ENCODE measurements at places on chromosomes 4 and X.

- DNase-seq, result peak; percentile 30
These were observed 724 bp downstream of the THOC2 start for GRCh38 chrX:123731987-123732669.

DNA sequence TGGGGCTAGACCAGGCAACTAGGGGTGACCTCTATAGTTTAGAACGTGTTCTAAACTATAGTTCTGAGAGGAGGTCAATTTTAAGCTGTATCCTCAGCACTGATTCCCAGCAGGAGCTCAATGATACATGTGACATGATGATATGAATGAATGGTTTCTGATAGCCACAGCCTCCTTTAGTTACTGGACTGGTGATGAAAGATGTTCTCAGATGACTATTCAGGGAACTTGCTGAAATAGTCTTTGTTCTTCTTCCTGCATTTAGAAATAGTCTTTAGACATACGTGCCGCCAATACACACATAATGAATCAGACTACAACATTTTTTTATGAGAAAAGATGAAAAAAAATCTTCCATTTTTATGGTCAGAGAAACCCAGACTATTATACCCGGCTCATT lies 116.3 kb upstream of the TMEM150C start:
- no peak for DNase-seq

DNA sequence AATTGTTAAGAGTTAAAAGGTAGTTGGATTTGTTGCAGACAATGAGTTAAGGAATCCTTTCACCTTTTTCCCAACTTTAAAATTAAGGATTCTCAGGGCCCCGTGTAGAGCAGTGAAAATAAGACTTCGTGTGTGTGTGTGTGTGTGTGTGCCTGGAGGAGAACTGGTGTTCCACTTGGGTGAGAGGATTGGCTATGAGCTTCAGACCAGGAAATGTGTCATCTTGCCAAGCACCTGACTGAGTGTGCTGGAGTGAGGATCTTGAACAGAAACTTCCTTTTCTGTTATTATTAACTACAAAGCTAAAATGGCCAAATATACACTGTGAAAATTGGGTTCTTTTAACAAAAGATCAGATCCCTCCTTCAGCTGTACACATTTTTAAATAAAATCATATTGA lies 113.1 kb upstream of the VCX2 start:
- no peak for DNase-seq

GRCh38 chrX:130758072-130758471 lies 144.9 kb downstream of the ENOX2 start:
- peak; percentile 4 for DNase-seq

DNA sequence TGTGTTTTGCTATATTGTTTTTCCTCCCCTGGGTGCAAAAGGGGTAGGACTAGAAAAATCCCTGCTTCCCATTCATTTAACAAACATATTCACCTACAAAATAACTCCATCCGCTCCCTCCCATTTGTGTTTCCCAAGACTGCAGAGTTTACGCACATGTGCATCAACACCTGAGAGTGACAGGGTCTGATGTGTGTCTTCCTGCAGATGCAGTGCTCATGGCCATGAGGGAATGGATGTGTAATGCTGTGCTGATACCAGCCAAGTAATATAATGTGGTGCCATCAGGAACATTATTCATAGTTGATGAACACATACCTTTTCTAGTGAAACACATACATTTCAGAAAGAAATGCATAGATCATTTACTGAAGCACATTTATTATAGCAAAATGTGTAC lies 83.2 kb downstream of the CXXC4 start:
- DNase-seq, result no peak

DNA sequence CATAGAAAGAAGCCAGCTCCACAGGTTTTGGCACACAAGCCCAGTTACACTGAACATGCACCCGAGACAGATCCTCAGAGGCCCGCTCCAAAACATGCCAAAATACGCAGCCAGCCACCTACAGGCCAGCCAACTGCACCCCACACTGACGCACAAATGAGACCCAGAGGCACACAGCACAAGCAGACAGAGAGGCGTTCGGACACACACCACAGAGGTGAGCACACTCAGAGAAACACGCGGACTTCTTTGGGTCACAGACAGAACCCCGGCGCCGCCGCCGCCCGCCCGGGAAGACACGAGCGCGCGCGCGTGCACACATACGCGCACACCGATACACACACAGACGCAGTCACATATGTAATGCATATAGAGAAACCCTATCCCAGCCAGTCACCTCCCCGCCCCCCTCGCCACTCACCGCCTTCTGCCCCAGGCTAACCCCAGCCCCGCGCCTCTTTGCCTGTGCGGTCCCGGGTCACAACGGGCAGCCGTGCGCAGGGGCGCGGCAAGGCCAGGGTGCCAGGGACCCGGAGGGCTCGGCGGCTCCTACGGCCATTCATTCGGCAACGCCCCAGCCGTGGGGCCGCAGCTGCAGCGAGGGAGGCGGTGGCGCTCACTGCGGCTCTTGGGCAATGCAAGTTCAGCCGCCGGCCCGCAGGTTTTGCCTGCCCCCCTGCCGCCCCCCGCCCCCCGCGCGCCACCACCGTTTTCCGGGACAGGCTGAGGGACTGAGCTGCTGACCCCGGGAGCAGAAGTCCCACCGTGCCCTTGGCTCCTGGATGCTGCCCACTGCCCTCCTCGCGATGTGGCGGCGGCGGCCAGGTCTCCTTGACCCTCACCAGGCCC lies 553 bp downstream of the SEPTIN6 start:
- DNase-seq, result peak; percentile 68

GRCh38 chr4:168699224-168699878 lies 202.5 kb downstream of the PALLD start:
- no peak for DNase-seq

DNA sequence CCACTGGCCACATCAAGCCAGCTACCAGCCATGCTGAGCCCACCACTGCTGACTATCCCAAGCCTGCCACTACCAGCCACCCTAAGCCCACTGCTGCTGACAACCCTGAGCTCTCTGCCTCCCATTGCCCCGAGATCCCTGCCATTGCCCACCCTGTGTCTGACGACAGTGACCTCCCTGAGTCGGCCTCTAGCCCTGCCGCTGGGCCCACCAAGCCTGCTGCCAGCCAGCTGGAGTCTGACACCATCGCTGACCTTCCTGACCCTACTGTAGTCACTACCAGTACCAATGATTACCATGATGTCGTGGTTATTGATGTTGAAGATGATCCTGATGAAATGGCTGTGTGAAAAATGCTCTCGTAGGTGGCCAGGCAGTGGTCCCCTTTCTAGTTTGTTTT lies 4.7 kb downstream of the GPR50 start:
- DNase-seq, result no peak

Data from hematopoietic multipotent progenitor cell treated with erythropoietin and hydrocortisone succinate and interleukin-3 and kit ligand, for 4 days (in vitro differentiated cells).